ENCODE measurements at places on chromosomes 7 and 10. TPM values are rescaled to one million over a fixed set of nuclear protein-coding genes. Genes with fewer than 3 reads are reported as not detected.

DNA sequence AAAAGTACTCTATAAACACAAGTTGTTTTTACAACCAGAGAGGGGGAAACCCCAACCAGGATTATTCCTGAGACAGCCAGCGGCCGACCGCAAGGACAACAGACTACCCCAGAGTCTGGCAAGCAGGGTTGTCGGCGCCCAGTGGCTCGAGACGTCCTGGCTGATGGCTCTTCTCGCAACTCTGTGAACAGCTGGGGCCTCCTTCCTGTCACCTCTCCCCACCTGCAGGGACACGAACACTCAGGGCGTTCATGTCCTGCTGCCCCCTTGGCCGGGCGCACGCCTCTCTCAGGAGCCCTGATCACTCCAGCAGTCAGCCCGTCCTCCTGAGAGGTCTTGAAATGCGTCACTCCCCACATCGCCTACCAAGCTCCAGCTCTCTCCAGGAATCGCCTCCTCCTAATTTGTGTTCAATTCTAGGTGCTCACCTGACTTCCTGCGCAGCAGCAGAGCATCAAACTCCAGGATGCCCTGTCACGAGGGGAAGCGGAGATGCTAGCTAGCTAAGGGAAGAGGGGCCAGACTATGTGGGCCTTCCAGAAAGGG, 66.4 kb upstream of the TNRC18 start:
- no peak for DNase-seq

- DNase-seq: no peak
These were observed 146.8 kb downstream of the PKD1L1 start for GRCh38 chr7:47801423-47801822.

DNA sequence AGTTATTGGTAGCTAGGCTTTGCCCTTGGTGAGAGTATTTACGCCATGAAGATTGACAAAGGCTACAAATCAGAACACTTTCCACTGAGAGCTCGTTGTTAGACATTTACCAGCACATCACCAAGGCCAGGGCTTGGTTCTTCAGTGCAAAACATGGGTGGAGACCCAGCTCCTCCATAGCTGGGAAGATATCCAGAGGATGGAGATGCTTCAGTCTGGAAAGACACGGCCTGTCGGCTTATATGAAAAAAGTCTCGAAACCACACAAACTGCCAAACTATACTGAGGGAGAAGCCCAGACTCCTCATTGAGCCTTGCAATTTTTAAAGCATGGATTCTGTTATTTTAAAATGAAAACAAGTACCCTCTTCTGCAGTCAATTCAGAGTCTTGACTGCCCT, 83.4 kb upstream of the ANLN start:
- DNase-seq: no peak

DNA sequence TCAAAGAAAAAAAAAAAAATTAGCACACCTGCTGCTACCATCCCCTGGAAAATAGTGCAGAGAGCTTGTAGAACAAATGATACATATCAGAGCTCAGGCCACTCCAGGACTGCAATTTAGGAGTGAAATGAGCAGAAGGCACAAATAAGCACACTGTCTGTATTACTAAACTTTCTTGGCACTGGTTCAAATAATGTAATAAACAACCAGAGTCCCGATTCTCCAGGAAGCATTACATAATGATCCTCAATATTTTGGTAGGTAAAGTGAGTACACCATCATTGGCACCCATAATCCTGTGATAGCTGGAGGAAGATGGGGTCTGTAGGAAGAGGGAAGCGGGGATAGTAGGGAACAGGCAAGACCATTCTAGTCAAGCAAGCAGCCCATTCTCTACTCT, 74.3 kb downstream of the SVOPL start:
- DNase-seq: no peak

GRCh38 chr10:23325132-23325531, 19.5 kb downstream of the C10orf67 start:
- DNase-seq: no peak

DNA sequence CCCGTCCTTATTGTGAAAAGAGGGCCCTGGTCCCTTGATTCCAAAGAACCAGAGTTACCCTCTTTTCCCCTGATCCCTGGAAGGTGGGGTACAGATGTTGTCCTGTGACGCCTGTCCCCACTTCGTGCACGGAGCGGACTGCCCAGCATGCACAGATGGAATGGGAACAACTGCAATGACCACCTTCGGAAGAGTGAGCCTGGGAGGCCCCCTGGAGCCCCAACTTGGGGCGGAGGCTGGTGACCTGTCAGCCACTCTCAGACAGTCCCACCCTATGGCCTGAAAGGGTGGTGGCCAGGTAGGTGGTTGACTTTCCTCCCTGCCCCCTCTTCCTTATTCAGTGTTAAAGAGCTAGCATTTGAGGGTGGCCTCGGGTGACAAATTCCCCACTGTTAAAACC, 196.6 kb upstream of the GALNT17 start:
- DNase-seq: no peak

Gene CLRN3
- not detected for total RNA-seq

Gene ASB13
- 15.2 TPM for total RNA-seq

Gene C10orf90
- total RNA-seq: not detected
